Cortex of kidney (tissue), 1 donor: ENCODE measurements at places on chromosomes 2 and 18.

- no peak for DNase-seq
These were observed 58.6 kb downstream of the GALNT14 start for GRCh38 chr2:31079665-31080064.

GRCh38 chr2:173568054-173568453, 213.4 kb downstream of the CDCA7 start:
- DNase-seq: no peak

DNA sequence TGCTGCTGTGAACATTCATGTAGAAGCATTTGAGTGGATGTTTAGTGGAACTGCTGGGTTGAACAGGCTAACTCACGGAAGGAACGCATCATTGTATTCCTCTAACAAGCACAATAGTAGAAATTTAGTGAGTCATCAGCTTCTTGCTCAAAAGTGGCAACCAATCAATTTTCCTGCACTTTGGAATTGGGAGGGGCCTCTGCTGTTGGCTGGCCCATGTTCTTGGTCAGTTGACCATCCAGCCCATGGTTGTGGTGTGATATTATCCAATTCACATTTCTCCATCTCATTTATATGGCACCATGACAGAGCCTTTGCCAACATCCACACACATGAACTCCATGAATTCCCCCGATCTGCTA, 95.0 kb downstream of the TNFRSF11A start:
- no peak for DNase-seq

GRCh38 chr2:227436436-227437174, 35.4 kb upstream of the AGFG1 start:
- no peak for DNase-seq

- no peak for DNase-seq
These were observed 139.9 kb downstream of the THADA start for GRCh38 chr2:43455731-43456642.

GRCh38 chr2:68151037-68151436, 6.7 kb upstream of the PNO1 start:
- DNase-seq: no peak

DNA sequence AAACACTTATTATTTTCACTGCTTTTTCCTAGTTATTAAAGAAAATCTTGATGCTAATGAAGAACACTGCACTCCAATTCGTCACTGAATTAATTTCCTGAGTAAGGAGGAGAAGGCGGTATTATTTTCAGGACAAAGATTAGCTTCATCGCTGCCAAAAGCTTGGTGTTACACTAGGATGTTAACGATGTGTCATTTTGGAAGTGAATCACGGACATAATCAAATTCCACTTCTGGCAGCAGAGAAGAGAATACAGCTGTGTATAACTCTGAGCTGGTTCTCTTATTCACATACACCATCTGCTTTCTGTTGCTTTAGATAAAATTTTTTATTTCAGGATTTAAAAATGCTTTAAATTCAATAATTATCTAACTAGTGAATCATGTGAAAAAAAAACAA, 74.1 kb downstream of the SCG2 start:
- no peak for DNase-seq

GRCh38 chr18:59060551-59060950, 79.1 kb upstream of the SEC11C start:
- no peak for DNase-seq

DNA sequence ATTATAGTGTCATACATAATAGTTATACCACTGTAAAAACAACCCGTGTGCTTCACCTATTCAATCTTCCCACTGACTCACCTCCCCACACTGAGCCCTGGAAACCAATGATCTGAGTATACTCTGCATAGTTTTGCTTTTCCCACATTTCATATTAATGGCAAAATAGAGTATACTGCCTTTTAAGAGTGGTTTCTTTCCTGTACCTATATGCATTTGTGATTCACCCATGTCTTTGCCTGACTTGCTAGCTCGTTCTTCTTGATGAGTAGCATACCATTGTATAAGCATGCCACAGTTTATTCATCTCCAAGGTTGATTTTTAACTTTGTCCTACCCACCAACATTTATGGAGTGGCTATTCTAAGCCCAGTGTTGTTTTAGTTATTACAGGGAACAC, 686.4 kb downstream of the PLCL1 start:
- DNase-seq: no peak

DNA sequence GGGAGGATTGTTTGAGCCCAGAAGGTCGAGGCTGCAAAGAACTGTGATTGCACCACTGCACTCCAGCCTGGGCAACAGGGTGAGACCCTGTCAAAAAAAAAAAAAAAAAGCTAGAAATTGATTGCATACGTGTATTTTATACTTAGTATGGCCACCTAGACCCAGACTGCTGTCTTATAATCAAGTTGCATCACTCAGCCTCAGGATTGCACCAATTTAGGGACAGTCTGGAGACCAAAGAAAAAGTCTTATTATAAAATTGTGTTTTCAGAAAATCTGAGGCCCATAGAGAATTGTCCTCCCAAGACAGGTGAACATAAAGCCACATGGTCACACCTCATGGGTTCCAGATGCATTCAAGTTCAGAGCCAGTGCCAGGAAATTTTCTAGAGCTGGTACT, 17.1 kb upstream of the PLEKHM3 start:
- no peak for DNase-seq

DNA sequence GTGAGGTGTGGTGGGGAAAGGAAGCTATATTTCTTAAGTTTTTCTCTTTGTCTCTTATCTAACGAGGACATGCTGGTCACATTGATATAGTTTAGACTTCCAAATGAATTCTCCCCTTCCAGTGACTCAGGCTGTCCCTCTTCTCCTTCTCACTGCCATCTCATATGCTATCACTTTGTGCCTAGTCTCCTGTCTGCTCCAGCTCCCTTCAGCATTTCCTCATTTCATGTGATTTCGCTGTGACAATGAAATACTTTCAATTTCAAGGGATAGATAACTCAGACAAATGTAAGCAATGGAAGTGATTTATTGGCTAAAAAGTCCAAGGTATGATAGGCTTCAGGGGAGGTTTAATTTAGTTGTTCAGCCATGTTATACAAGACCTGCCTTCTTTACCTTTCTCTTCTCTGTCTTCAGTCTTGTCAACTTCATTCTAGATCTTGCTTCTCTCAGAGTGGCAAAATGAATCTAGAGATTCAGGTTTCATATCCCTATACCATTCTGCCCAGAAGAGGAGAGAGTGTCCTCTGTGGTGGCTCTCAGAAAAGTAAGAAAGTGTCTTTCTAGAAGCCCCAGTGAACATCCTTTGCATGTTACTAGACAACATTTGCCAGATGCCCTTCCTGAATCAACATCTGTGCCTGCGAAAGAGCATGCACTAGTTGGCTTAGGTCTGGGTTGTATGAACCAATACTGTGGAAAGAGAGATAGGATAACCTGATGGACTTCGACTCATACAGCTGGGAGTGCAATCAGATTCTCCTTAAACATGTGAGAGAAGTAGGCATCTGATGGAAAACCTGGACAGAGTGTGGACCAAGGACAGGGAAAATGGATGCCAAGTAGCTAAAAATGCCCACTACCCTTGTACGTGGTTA, 29.9 kb upstream of the GPR155 start:
- no peak for DNase-seq

DNA sequence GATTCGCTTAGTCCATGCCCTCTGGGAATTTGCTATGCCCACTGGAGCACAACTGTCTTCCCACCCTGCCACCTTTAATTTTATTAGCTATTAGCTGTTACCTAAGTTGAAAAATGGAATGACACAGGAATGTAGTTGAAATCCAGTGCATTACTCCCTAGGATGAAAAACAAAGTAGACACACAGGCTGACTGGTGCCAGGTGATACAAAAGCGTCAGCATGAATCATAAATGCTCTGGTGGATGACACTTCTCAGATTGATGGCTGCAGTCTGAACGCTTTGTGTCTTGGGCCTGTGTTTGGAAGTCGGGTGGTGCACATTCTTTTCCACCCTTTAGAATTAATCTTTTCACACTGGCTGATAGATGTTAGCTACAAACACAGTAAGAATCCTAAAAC, 802.0 kb downstream of the DCC start:
- DNase-seq: no peak

DNA sequence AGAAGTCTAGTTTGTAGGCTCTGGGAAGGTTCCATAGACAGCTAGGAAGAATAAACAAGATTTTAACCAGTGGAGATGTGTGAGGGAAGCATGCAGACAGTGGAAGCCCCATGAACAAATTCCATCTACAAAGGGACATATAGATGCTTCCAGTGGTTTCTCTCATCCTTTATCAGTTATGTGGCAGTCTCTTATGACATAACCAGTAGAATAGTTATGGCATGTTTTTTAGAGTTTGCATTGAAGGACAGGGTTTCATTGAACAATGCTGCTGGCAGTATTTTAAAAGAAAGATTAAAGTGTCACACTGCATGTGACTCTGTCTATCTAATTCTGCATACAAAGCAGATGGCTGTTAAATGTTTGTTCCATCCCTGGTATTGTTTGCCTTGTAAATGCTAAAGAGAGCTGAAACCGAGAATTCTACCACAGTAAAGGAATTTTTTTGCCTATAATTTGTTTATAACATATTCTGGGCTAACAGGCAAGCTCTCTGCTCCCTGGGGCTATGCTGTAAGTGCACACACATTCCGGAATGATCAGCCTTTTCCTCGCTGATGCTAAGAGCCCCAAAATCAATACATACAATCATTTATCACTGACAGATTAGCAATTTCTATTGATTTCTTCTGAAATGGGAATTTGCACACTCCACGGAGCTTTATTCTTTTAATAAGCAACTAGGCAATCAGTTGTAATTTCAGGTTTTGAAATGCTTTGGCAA, 76.8 kb upstream of the PELI1 start:
- no peak for DNase-seq

DNA sequence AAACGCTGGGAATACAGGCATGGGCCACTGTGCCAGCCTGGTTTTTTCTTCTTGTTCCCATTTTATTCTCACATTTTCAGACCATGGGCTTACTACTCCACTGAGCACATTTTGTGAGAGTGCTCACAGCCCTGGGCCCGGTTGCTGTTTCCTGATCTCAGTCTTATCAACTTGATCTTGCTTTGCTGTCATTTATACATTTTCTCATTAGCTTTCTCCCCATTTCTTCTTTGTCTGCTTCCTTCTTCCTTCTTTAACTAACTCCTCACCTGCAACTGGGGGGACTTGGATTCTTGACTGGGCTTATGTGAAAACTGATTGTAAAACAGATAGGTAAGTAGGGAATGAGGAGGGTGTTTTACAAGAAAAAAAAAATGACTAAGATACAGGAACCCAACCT, 117.3 kb downstream of the PLB1 start:
- no peak for DNase-seq

DNA sequence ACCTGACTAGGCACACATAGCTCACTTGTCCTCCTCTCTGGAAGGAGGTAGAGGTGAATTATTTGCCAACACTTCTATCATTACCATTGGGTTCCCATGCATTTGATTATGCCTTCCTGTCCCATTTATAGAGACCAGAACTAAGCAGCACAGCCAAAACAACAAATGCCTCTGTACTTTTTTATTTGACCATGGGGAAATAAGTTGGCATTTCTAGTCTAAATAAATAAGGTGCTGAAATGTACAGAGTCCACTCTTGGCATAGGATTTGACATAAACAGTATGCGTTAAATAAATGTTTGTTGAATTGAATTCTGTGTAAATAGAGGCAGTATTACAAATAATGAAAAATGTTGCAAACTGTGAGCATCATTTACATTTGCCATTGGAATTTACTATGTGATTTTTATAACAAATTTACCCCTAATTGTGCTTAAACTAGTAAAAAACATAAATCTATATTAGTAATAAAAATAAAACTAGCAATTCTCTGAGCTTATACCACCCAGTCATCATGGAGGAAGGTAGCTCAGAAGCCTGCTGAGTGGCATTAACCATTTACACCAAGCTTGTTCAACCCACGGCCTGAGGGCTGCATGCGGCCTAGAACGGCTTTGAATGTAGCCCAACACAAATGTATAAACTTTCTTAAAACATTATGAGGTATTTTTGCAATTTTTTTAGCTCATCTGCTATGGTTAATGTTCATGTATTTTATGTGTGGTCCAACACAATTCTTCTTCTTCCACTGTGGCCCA, 367.8 kb downstream of the FIGN start:
- no peak for DNase-seq

DNA sequence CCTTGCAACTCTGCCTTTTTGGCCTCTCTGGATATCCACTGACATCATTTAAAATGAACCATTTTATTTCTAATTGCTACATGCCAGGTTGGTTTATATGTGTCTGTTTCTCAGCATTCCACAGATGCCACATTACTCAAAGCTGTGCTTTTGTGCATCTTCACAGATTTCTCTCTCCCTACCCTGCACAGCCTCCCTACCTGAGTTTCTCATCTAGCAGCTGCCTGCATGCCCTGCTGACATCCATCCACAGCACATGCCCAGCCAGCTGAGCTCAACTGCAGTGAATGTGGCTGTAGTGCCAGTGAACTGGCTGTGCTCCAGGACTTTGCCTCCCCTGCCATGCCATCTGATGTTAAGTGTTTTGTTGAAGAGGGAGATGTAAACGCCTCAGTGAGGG, 44.5 kb downstream of the PKP4 start:
- no peak for DNase-seq

GRCh38 chr18:39611381-39612100, 2045.9 kb upstream of the CELF4 start:
- no peak for DNase-seq

GRCh38 chr2:191384829-191385228, 139.6 kb downstream of the MYO1B start:
- DNase-seq: no peak

DNA sequence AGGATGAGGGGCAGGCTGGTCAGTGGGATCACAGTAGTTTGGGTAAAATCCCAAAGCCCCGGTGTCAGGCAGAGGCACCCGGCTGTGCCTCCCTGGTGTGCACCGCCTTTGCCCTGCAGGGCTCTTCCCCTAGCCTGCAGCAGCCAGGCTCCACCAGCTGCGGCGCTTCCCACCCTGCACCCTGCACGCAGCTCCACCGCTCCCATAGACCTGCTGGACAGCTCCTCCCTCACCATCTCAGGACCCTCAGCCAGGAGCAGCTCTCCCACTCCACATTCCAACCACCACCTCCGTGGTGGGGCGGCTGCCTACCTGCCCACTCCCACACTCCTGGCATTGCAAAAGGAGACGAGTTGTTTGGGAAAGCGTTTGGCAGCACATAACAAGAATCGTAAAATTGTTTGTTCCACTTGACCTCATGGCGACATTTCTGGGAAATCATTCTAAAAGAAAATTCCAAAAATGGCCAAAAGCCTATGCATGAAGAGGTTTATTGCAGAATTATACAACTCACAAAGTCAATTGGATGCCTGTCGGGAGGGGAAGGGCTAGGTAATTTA, 287.4 kb upstream of the HDAC4 start:
- DNase-seq: no peak

GRCh38 chr18:61764381-61764780, 128.4 kb downstream of the RNF152 start:
- no peak for DNase-seq

- no peak for DNase-seq
These were observed 450.6 kb upstream of the ST6GAL2 start for GRCh38 chr2:107336526-107336925.

GRCh38 chr2:6657855-6658254, 207.9 kb downstream of the CMPK2 start:
- DNase-seq: no peak

- DNase-seq: no peak
These were observed 71.4 kb upstream of the MBOAT2 start for GRCh38 chr2:9074930-9075329.

GRCh38 chr2:196449083-196449482, 190.4 kb upstream of the CCDC150 start:
- DNase-seq: no peak
